Esophagus squamous epithelium (tissue), 5 donors: ENCODE measurements at places on chromosomes 6 and 20. TPM values are rescaled to one million over a fixed set of nuclear protein-coding genes. Genes with fewer than 3 reads are reported as not detected.

Gene CLPSL1
- not detected for total RNA-seq

DNA sequence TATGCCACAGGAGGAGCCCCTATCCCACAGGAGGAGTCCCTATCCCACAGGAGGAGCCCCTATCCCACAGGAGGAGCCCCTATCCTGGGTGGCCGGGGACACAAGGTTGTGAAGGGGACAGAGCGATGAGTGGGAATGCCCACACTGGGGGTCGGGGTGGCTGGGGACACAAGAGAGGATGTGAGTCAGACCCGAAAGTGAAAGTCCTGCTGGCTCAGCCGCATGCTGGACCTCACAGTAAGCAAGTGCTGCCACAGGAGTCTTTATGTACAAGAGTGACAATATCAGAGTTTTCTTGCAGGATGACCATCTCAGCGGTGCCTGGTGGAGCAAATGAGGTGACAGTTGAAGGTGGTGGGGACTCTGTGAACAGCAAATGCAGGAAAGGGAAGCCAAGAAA is 93.7 kb downstream of the PSMB1 start:
- no peak for DNase-seq

Gene TMEM200A
- total RNA-seq = not detected

DNA sequence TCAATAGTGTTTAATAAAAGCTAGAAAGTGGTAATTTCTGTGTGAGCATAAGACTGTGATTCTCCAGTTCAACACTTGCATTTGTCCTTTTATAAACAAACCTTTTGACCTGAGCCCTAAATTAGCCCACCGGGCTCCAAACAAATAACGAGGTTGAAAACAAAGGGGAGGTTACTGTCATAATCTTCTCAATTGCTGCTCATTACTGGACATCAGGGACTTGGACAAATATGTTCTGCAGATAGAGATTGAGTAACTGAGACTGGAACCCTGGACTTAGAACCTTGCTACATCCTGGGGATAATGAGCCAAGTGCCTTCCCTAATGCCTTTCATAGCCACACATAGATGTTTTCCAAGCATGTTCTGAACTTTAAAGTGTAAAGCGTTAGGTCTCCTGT is 84.2 kb upstream of the PCSK2 start:
- DNase-seq = no peak

GRCh38 chr6:10237298-10238038 is 177.4 kb downstream of the TFAP2A start:
- no peak for DNase-seq

Gene RSPH4A
- total RNA-seq = not detected

- DNase-seq = no peak
These were observed 2.9 kb upstream of the SASH1 start for GRCh38 chr6:148339766-148340165.

DNA sequence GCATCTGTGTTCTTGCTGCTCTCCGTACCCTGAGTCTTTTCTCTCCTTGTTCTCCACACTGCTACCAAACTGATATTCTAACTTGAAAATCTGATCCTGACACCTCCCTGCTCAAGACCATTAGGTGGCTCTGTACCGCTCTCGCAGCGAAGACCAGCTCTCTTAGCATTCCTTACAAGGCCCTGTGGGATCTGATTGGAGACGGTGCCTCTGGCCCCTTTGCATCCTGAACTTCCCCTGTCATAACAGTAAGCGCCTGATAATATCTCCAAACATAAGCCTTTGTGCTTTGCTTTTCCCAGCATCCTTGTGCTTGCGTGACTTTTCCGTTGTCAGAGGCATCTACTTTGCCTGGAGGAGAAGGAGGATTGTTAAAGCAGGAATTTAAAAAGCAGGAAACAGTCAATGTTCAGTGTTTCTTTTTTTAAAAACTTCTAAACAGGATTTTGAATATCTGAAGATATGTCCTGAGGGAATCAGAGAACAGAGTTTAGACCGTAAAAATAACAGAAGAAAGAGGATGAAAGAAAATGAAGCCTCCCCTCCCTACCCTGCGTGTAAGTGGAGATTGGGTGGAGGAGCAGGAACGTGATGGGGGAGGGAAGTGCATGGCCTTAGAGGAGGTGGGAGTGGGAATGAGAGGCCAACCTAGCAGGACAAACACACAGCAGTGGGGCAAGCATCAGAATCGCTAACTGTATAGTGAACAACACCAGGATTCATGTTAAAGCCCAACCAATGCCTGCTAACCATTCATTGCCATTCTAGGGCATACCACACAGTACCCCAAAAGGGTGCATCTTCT is 89.2 kb upstream of the STMND1 start:
- no peak for DNase-seq

GRCh38 chr6:157867981-157868380 is 44.9 kb downstream of the SNX9 start:
- DNase-seq = no peak

Gene ZC2HC1B
- not detected for total RNA-seq

DNA sequence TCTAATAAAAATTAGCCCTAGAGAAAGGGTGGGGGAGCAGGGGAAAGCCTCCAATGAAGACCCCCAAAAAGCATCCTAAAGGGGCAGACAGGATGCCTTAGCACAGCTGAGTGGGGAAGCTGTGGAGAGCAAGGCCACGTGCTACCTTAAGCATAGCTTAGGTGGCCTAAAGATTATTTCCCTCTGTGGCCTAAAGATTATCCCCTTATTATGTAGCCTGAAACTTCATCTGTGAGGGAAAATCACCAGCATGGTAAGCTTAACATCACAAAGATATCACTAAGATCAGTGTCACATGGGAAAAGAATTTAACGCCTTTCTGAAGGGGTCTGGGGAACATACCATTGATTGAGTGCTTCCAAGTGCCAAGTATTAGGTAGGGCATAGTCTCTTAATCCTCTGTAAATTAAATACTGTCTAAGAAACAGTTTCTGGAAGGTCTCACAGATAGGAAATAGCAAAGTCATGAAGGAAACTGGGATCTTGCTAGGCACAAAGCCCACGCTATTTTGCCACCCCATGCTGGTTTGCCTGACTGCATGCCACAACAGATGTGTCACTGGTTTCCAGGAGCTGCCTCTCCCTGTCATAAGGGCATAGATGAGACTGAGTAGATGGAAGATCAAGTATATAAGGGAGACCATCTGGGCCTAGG is 170.0 kb downstream of the HACE1 start:
- no peak for DNase-seq

DNA sequence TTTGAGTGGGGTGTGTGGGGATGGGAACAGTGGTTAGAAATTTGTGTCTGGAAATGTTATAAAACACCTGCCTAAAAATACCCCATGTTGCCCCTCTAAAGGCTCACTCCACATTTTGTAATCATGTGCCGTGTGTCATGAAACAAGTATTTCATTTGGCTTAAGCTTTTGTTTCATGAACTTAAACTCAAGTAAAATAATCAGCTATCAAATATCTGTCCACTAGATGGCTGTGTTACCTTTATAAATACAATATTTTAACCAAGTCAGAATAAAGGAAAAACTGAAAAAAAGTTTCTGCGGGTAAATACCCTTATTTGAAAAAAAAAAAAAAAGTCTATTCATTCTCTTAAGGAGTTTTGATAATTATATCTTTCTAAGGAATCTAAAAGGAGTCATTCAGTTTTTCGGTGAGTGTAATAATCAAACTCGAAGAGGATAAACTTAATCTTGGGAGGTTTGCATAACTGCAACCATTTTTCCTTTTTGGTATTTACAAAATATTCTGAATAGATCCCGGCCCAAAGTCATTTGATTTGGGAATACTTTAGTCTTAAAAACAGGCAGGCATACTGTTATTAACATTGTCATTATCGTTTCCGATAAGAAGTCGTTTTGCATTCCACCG is 29.9 kb upstream of the MTRF1L start:
- DNase-seq = no peak

GRCh38 chr20:57109571-57109953 is 156.9 kb downstream of the BMP7 start:
- DNase-seq = no peak

DNA sequence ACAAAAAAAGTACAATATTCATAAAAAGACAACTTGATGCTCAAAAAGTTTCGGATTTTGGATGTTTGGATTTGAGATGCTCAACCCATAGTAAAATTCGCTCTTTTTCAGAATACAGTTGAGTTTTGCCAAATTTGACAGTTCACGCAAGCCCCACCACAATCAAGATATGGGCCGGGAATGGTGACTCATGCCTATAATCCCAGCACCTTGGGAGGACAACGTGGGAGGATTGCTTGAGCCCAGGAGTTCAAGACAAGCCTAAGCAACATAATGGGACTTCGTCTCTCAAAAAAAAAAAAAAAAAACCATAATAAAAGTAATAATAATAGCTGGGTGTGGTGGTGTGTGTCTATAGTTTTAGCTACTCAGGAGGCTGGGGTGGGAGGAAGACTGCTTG is 51.3 kb downstream of the PHF20 start:
- DNase-seq = no peak

Gene CAGE1
- 0.09 TPM for total RNA-seq

- no peak for DNase-seq
These were observed 3.5 kb downstream of the ANKRD60 start for GRCh38 chr20:58224974-58225373.

- no peak for DNase-seq
These were observed 18.5 kb downstream of the SLC22A2 start for GRCh38 chr6:160239929-160240690.

Gene OOEP
- total RNA-seq = not detected

- DNase-seq = no peak
These were observed 4.9 kb downstream of the SLC22A2 start for GRCh38 chr6:160253714-160254113.

DNA sequence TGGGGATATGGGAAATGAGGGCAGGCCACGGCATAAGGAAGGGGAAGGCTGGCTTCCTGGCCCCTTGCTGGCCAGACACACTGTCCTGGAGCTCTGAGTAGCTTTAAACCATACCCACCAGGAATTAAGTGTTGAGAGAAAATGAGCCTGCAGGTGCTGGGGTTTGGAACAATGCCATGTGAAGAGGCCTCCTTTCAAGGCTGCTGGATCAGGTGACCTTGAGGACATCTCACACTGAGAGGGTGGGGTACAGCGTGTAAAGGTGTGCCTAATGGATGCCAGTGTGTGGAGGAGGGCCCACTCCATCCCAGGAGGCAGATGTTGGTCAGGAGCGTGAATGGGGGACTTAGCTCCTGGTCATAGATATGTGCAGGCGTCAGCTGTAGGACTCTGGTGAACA is 74.8 kb upstream of the MLN start:
- DNase-seq = no peak

GRCh38 chr6:98590997-98591396 is 243.4 kb upstream of the POU3F2 start:
- DNase-seq = no peak

- DNase-seq = no peak
These were observed 148.0 kb downstream of the TMEM200A start for GRCh38 chr6:130513770-130514169.

DNA sequence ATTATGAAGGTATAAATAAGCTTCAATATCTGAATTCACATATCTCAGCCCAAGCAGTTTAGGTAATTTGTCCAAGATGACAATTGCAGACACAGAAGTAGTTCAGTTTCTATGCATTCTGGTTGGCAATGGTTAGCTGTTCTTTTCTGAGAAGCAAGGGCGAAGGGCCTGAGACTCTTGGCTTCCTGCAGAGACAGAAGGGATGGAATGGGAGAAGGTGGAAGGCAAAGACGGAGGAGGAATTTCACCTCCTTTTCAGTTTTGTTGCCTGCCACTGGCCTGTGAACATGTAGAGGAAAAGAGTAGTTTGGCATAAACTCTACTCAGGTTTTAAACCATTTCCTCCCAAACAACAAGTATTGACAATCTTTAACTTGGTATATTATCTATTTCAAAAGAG is 180.7 kb upstream of the HS3ST5 start:
- DNase-seq = no peak

DNA sequence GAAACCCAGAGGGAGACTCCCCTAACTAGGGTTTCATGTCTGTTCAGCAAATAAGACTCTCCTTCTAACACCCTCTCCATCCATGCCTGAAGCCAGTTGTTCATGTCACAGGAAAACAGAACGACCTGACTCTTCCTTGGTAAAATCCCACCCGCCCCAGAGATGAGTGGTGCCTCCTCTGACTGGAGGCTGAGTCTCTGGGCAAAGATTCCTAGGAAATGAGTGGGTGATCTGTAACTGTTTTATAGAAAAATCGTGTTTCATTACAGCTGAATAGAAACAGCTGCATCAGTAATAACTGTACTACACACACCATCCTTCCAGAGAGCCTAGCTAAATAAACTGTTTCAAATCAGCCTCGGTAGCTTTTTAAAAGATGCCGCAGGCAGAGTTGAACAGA is 37.4 kb upstream of the MRPS10 start:
- no peak for DNase-seq

DNA sequence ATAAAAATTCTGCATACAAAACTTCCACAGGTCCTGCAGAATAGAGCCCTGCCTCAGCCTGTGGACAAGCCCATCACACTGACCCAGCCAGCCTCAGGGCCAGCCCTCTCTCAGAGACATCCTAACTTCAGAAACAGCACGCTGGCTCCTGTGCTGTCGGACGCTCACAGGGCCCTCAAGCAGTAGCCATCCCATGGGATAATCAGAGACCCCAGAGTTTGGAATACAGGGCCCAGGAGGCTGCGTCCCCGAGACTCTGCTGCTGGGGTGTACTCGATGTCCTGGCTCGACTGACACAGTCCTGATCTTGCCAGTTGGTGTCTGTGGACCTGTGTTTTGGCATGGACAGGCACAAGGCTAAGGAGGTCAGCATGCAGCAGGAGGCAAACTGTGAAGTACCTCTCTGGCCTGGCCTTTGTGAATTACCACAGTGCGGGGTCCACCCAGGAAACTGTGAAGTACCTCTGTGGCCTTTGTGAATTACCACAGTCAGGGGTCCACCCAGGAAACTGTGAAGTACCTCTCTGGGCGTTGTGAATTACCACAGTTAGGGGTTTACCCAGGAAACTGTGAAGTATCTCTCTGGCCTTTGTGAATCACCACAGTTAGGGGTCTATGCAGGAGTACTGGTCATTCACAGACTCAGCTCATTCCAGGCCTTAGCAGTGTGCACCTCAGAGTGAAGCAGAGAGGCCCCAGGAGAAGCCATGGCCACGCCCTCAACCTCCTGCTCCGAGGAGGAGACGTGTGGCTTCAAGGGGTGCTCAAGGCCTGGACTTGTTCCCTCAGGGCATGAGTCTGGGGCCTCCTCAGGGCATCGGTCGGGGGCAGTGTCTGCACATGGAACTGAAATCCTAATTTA is 212.4 kb downstream of the SYNDIG1 start:
- no peak for DNase-seq

DNA sequence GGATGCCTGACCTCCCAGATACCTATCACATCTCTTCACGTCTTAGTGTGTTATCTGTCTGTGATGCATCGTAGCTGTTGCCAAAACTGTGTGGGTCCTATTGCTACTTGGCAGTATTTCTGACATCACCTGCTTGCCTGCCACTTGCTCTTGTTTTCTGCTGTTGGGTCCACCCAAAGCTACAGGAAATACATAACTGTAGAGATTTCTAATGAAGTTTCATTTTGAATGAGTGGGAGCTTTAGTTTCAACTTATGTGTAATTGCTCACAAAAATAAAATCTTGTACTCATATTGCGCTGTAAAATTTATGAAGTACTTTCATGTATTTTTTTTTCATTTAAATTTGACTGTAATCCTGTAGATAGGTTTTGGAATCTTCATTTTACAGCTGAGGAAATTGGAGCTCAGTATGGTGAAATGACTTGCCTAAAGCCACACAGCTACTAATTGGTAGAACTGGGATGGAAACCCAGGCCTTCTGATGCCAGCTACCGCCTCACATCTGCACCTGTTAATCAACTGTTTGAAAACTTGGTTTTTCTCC is 113.6 kb upstream of the MAN1A1 start:
- DNase-seq = no peak
